ENCODE measurements at places on chromosomes 12 and 14. TPM values are rescaled to one million over a fixed set of nuclear protein-coding genes. Genes with fewer than 3 reads are reported as not detected.

The C1R gene
- 78.8 TPM for total RNA-seq

GRCh38 chr12:122852336-122853275 lies 17.3 kb downstream of the HIP1R start:
- no peak for DNase-seq

- DNase-seq = no peak
Measured at GRCh38 chr12:14756334-14757143, 46.7 kb downstream of the WBP11 start.

- DNase-seq = peak; percentile 17
Measured at GRCh38 chr14:35122696-35123387, 490 bp downstream of the PRORP start.

- DNase-seq = no peak
Measured at GRCh38 chr14:106395456-106396050, 869.2 kb downstream of the TMEM121 start.
